ENCODE measurements at places on chromosomes 13 and 19. TPM values are rescaled to one million over a fixed set of nuclear protein-coding genes. Genes with fewer than 3 reads are reported as not detected.

CYP2A7 gene
- not detected for total RNA-seq

SOX21 gene
- not detected for total RNA-seq

DNA sequence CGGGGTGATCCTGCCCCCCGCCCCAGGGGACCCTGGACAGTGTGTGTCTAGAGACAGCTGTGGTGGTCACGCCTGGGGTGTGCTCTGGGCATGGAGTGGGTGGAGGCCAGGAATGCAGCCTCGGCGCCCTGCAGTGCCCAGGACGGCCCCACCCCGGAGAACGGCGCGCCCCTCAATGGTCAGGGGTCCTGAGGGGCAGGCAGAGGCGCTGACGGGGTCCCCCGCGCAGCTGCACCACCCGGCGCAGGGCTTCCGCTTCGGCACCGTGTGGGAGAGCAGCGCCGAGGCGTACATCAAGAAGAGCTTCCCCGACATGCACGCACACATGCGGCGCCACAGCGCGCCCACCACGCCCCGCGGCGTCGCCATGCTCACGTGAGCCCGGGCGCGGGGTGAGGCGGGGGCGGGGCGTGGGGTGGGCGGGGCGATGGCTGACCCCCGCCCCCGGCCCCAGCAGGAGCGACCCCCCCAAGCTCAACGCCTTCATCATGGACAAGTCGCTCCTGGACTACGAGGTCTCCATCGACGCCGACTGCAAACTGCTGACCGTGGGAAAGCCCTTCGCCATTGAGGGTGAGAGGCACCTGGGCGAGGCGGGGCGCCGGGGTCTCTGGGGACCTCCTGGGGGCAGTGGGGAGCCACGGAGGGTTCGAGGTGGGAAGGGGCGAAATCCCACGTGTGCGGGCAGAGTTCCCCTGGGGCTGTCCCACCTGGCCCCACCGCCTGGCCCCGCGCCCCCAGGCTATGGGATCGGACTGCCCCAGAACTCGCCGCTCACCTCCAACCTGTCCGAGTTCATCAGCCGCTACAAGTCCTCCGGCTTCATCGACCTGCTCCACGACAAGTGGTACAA is 7.4 kb downstream of the GRIN3B start:
- H3K4me3 ChIP-seq: no peak overlapping the region
- H3K36me3 ChIP-seq: peaks cover 2% of the 10 kb centered on the region
- peaks cover 3% of the 10 kb centered on the region for H3K27me3 ChIP-seq
- no peak for DNase-seq

GRCh38 chr19:24032651-24033050 is 54.3 kb upstream of the ZNF254 start:
- H3K27ac ChIP-seq: peak overlapping the region; percentile 48
- peaks cover 4% of the 10 kb centered on the region for H3K36me3 ChIP-seq
- no peak for DNase-seq
- H3K4me3 ChIP-seq: peak overlapping the region; percentile 85
- peaks cover 9% of the 10 kb centered on the region for H3K4me1 ChIP-seq
- H3K27me3 ChIP-seq: peaks cover 10% of the 10 kb centered on the region

DNA sequence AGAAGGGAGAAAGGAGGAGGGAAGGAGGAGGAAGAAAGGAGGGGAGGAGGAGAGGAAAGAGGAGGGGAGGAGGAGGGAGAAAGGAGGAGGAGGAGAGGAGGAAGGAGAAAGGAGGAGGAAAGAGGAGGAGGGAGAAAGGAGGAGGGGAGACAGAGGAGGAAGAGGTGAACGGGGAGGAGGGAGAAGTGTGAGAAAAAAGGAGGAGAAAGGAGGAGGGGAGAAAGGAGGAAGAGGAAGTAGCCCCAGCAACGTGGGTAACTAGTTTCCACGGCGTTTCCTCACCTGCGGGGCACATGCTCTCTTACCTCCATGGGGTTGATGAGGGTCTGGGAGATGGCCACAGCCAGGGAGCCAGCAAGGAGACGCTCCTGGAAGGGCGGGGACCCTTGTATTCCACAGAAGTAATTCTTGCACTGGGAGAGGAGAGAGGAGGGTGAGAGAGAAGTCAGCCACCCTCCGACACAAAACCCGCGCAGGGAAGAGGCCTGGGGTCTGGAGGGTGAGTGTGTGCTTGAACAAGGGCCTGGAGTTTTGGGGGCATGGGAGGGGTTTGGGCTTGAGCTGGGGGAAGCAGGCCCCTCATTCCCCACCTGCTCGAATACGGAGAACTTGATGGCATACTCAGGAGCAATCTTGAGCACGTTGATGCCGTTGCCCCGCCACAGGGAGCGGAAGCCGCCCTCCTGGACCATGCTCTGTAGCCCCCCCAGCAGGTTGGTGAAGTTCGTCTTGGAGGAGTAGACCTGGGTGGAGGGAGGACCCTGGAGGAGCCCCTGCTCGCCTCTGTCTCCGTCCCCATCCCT is 3.9 kb downstream of the SLC25A41 start:
- peaks cover 4% of the 10 kb centered on the region for H3K36me3 ChIP-seq
- H3K4me3 ChIP-seq: no peak overlapping the region
- no peaks in the 10 kb centered on the region for H3K4me1 ChIP-seq
- no peak for DNase-seq
- H3K27ac ChIP-seq: no peak overlapping the region
- H3K27me3 ChIP-seq: peaks cover 12% of the 10 kb centered on the region

- H3K4me1 ChIP-seq: peaks cover 13% of the 10 kb centered on the region
- H3K4me3 ChIP-seq: no peak overlapping the region
Observed at GRCh38 chr19:16355293-16356043, 30.8 kb downstream of the KLF2 start.
